ENCODE measurements at places on chromosomes 5 and 9. TPM values are rescaled to one million over a fixed set of nuclear protein-coding genes. Genes with fewer than 3 reads are reported as not detected.
A peak's percentile ranks its signal among the peaks of the same experiment; 100 is the strongest.

GRCh38 chr9:128706671-128707381 is 4.5 kb downstream of the PKN3 start:
- no peak for DNase-seq

- DNase-seq = no peak
These were observed 497.1 kb downstream of the NFIB start for GRCh38 chr9:13816837-13817236.

The FYB1 gene
- total RNA-seq = 129 TPM

- DNase-seq = no peak
These were observed 386.8 kb upstream of the PTPRD start for GRCh38 chr9:10999646-11000045.

- DNase-seq = no peak
These were observed 66.0 kb upstream of the TAF1L start for GRCh38 chr9:32701321-32702022.

The BAAT gene
- total RNA-seq = not detected

GRCh38 chr9:127520941-127521918 is 69.9 kb downstream of the LRSAM1 start:
- no peak for DNase-seq

The ZNG1E gene
- total RNA-seq = 33.9 TPM

GRCh38 chr9:108850293-108850897 is 5.4 kb downstream of the ACTL7B start:
- no peak for DNase-seq

The TAF11L2 gene
- total RNA-seq = not detected

- DNase-seq = no peak
These were observed 24.5 kb upstream of the PDZD2 start for GRCh38 chr5:31614151-31615020.

DNA sequence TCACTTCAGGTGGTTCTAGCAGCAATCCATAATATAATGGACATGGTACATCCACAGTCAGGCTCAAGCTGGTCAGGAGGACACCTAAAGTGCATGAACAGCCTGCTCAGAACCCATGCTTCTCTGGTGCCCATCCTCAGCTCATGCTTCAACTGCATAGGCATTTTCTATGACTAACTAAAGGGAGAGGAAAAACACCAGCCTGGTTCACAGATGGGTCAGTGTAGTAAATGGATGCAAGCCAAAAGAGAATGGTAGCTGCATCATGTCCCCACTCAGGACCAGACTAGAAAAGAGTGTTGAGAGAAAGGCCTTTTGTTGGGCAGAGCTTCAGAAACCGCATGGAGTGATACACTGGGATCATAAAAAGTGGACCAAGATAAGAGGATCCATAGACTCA is 556.6 kb downstream of the TLE1 start:
- DNase-seq = no peak

- DNase-seq = no peak
These were observed 693.2 kb upstream of the FTMT start for GRCh38 chr5:121158451-121158850.

- DNase-seq = no peak
These were observed 269.2 kb downstream of the TMEM38B start for GRCh38 chr9:105963343-105964099.

GRCh38 chr9:14417237-14417636 is 103.3 kb upstream of the NFIB start:
- DNase-seq = no peak

DNA sequence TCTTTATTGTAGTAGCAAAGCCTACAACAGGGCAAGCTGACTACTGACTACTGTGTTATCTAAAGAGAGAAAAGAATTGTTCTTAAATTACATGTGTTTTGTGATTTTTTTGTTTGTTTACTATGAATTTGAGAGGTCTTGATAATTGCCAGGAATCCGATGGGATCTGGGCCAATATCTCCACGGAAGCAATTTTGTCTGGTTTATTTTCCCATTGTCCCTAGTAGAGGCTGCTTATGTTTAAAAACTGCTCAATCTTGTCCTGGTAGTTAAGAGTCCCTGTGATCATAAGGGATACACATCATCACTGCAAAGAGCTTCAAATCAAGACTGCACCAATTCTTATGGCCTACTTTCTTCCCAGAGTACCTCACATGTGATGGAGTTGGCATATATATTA is 94.4 kb downstream of the GLDC start:
- DNase-seq = no peak

The TRIP13 gene
- 29.9 TPM for total RNA-seq

DNA sequence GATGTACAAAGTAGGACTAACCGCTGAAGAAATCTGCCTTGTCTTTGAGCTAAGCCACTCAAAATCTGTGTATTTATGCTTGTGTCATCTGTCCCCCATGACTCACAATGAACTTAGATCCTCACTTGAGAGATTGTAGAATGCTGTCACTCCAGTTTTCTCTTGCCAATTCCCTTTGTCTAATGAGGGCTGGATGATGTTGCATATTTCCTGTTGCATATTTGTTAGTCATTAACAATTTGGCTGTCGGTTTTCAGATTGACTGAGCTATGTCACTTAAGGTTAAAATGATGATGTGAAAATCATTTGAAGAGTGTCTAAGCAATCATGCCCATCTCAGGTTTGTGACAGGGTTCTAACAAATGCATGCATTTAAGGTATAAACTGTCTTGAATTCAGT is 481.7 kb downstream of the CDH10 start:
- no peak for DNase-seq

- DNase-seq = no peak
These were observed 31.5 kb upstream of the LVRN start for GRCh38 chr5:115930630-115931337.

DNA sequence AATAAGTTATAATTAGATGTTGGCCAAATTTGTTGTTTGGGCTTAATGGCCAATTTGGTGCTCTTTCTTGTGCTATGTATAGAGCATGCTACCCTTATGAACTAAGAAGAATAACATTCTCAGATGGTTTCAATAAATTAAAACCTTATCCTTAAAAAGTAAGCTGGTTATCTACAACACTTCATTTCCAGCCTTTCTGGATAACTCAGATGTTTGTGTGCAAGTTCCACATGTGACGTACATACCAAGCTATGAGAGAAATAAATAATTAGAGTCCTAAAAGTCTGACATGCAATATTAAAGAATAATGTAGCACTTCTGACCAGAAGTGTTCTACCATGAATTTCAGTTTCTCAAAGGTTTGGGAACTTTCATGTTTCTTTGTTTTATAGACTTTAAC is 11.7 kb downstream of the MTREX start:
- DNase-seq = no peak

- DNase-seq = no peak
These were observed 75.3 kb downstream of the TRIO start for GRCh38 chr5:14218480-14218879.

The NCS1 gene
- 23.3 TPM for total RNA-seq

The C6 gene
- not detected for total RNA-seq

The CDH9 gene
- not detected for total RNA-seq

DNA sequence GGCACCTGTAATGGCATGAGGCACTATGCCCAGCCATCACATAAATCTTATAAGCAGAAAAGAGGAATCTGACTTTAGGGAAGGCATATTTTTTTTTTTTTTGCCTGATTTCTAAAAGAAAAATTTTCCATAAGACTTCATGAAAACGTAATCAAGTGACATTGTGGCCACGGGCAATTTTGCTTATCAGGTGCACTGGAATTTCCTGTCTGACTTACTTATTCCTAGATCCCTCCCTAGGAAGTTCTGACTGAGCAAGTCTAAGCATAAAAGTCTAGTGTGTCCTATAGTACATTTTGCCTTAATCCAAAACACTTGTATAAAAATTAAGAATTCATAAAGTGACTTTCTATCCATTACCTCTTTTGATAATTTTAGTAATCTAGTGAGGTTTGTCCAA is 12.5 kb downstream of the C5orf46 start:
- DNase-seq = no peak

GRCh38 chr9:115633104-115633503 is 515.1 kb upstream of the TNC start:
- DNase-seq = no peak

The CNTNAP3 gene
- not detected for total RNA-seq

- no peak for DNase-seq
These were observed 116.8 kb downstream of the PDZD2 start for GRCh38 chr5:31755676-31756230.

DNA sequence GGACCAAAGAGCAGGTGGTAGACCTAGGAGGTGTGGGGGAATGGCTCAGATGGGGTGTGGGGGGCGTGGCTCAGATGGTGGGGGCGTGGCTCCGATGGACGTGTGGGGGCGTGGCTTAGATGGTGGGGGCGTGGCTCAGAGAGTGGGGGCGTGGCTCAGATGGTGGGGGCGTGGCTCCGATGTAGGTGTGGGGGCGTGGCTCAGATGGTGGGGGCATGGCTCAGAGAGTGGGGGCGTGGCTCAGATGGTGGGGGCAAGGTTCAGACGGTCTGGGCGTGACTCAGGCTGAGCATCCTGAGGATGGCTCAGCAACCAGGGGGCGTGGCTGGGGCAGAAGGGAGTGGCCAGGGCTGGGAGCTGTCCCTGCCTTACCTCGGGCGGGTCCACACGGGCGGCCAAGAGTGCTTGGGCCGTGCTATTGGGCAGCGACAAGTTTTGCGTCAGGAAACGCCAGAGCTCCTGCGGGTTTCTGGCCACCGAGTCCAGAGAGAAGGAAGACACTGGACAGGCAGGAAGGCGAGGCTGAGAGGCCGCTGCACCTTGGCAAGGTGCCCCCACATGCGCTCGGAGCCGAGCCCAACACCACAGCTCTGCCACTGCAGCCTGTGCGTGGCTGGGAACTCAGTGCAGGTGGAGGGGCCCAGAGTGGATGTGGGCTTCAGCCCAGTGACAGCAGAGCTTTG is 5.9 kb downstream of the ABCA2 start:
- peak; percentile 74 for DNase-seq

The KCNIP1 gene
- total RNA-seq = not detected

GRCh38 chr5:79464695-79465332 is 49.1 kb downstream of the HOMER1 start:
- no peak for DNase-seq

The CDH10 gene
- total RNA-seq = not detected

The GPX8 gene
- not detected for total RNA-seq

DNA sequence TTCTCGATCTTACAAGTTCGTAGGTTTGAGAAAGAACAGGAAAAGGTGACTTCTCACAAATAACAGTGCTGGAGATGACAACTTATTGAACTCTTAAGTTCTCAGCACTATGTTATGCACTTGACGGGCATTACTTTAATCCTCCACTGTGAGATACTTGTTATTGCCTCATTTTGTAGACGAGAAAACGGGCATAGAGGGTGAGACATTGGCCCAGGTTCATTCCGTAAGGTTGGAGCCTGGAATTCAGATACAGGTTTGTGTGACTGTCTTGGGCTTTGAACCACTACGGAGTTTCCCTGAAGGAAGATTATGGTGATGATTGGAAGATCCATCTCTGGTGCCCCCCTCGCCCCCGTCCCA is 657 bp downstream of the MAT2B start:
- peak; percentile 22 for DNase-seq

The NAIP gene
- 5.0 TPM for total RNA-seq

The FGFR4 gene
- total RNA-seq = 0.95 TPM

The ORM1 gene
- not detected for total RNA-seq

GRCh38 chr5:160460377-160461049 is 38.9 kb downstream of the PTTG1 start:
- DNase-seq = no peak

DNA sequence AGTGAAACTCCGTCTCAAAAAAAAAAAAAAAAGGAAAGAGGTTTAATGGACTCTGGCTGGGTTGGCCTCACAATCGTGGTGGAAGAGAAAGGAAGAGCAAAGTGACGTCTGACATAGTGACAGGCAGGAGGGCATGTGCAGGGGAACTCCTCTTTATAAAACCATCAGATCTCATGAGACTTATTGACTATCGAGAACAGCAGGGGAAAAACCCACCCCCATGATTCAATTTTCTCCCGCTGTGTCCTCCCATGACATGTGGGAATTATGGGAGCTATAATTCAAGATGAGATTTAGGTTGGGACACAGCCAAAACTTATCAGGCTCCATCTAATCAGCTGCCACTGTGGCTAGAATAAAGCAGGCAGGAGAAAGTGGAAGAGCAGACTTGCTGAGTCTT is 610.4 kb upstream of the NUDT12 start:
- DNase-seq = no peak

GRCh38 chr9:132268725-132269352 is 85.9 kb downstream of the SETX start:
- DNase-seq = peak; percentile 88

Data from activated naive CD4-positive, alpha-beta T cell treated with anti-CD3 and anti-CD28 coated beads for 36 hours (primary cell).